ENCODE measurements at places on chromosomes 2 and 18.

- no peaks in the 10 kb centered on the region for H3K4me1 ChIP-seq
- H3K36me3 ChIP-seq = no peaks in the 10 kb centered on the region
- DNase-seq = no peak
Measured at GRCh38 chr18:75531851-75532459, 104.5 kb upstream of the SMIM21 start.

GRCh38 chr2:44579115-44579836 is 217.5 kb downstream of the CAMKMT start:
- no peak overlapping the region for H3K27ac ChIP-seq
- no peak overlapping the region for H3K4me3 ChIP-seq
- DNase-seq = no peak
- no peaks in the 10 kb centered on the region for H3K4me1 ChIP-seq
- no peaks in the 10 kb centered on the region for H3K36me3 ChIP-seq

DNA sequence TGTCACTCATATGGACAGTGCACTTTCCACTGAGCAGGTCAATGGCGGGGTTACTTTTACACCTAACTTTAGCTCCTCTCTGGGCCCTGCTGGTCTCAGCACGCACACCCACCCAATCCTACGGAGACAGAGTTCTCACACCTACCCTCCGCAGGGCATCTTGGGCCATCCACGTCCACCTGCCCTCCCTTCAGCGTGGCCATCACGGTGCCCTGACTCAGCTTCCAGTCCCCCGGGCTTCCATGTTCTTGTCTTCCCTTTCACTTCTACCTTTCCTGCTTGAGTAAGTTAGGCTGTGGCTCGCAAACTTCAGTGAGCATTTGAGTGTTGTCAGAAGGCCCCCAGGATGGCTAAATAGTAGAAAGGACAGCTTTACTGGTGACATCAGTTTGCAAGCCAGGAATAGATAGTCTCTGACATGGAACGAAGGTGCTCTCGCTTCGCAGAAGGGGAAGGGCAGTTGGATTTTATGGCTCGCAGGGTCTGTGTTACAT is 232.4 kb downstream of the SEPTIN10 start:
- no peak for DNase-seq
- H3K36me3 ChIP-seq = no peaks in the 10 kb centered on the region
- no peak overlapping the region for H3K4me3 ChIP-seq
- H3K27ac ChIP-seq = no peak overlapping the region

- H3K4me3 ChIP-seq = no peak overlapping the region
- no peaks in the 10 kb centered on the region for H3K4me1 ChIP-seq
- no peaks in the 10 kb centered on the region for H3K27me3 ChIP-seq
- no peaks in the 10 kb centered on the region for H3K36me3 ChIP-seq
Measured at GRCh38 chr2:150832686-150833085, 345.2 kb upstream of the RND3 start.

DNA sequence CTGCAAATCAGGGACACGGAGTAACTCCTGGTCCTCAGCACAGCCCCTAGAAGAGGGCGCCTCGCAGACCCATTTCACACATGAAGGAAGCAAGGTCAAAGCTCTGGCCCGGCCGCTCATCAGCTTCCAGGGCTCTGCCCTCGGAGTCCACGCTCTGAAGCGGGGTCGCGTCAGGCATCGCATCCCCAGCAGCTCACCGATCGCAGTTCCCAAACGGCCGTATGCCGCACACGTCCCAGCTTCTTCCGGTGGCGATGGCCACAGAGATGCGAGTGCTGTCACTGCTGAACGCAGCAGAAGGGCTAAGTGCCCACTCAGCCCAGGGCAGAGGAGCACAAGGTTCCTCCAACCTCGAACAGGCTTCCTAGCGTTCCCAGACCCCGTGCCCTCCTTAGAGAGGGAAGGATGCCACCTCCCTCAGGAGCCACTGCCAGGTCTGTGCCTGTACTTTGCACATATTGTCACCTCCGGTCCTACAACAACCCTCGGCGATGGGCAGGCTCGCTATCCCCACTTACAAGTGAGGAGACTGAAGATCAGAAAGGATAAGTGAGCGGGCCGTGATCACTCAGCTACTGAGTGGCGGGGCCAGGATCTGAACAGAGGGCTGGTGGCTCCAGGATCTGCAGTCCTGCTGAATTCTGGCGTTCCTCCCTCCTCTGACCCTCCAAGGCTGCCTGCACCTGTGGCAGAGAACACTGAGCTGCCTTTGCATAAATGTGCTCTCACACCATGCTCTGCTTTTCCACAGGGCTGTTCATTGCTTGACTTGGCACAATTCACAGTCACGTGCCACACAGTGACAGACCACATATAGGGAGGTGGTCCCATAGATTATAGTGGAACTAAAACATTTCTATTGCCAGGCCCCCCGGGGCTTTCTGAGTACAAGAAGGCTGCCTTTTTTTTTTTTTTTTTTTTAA is 71.4 kb downstream of the COPS8 start:
- no peaks in the 10 kb centered on the region for H3K36me3 ChIP-seq
- peaks cover 26% of the 10 kb centered on the region for H3K4me1 ChIP-seq
- no peak overlapping the region for H3K4me3 ChIP-seq
- no peaks in the 10 kb centered on the region for H3K27me3 ChIP-seq
- no peak for DNase-seq

DNA sequence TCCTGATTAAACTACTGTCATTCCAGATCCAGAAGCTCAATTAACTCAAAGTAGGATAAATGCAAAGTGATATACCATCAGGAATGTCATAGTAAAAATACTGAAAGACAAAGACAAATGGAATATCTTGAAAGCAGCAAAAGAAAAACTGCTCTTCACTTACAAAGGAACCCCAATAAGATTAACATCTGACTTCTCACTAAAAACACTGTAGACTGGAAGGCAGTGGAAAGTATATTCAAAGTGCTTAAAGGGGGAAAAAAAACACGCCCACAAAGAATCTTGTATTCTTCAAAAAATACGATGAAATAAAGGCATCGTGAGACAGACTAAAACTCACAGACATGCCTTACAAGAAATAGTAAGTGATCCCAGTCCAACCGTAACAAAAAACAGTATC is 195.7 kb downstream of the DOK6 start:
- no peak for DNase-seq
- H3K36me3 ChIP-seq = no peaks in the 10 kb centered on the region
- H3K27ac ChIP-seq = no peak overlapping the region
- H3K4me1 ChIP-seq = no peaks in the 10 kb centered on the region
- no peak overlapping the region for H3K4me3 ChIP-seq

GRCh38 chr2:177254433-177255226 is 9.9 kb downstream of the NFE2L2 start:
- peak overlapping the region; percentile 43 for H3K27ac ChIP-seq
- no peaks in the 10 kb centered on the region for H3K36me3 ChIP-seq

DNA sequence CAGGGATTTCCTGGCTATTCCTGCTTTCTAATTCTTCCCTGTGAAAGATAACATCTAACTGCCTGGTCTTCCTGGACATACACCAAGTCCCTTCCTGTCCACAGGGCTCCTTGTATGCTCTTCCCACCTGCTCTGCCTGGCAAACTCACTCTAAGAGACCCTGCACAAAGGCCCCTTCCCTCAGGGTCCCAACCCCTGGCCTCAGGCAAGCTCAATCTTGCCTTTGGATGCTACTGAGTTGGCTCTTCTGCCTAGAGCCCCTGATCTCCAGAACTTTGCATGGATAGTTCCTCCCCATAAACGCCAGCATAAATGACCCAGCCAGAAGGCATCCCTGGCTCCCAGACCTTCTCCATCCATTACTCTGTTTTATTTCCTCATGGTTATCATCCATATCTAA is 98.3 kb upstream of the OTOS start:
- no peak overlapping the region for H3K4me3 ChIP-seq
- no peak overlapping the region for H3K27ac ChIP-seq
- H3K36me3 ChIP-seq = no peaks in the 10 kb centered on the region
- DNase-seq = no peak
- peaks cover 19% of the 10 kb centered on the region for H3K4me1 ChIP-seq

GRCh38 chr2:155662224-155662623 is 670.3 kb downstream of the NR4A2 start:
- no peak overlapping the region for H3K27ac ChIP-seq
- H3K27me3 ChIP-seq = no peaks in the 10 kb centered on the region
- no peak overlapping the region for H3K4me3 ChIP-seq
- H3K4me1 ChIP-seq = no peaks in the 10 kb centered on the region

DNA sequence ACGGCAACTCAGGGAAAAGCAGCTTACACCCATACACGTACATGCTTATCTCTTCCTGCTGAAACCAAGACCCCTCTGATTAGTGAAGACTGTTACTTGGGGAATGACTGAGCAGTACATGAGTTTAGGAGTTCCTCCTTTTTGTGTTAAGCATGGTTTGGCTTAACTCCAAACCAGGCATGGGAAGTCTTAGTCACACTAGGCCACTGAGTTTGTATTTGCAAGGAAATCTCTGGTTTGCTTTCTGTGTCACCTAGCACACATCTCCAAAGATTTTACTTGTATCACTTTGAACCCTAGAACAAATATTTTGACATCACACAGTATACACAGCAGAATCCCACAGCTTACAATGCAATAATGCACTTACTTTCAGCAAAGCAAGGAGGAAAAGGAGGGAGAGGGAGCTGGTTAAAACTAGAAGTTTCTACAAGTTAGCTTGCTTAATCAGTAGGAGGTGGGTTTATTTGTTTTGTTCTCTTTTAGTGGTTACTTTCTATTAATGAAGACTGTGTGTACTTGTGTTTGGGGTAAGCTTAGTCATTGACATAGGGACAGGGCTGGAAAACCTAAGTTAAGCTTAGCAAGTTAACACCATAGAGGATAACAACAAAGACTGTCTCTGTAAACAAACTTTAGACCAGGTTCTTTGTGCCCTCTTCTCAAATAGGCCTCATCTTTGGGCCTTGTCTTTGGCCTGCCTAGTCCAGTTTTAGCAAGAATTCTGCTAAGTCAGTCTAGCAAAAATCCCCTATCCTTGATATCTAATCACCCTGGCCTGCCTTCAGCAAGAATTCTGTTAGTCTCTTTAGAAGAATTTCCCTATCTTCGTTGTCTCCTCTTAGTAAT is 219.4 kb downstream of the MREG start:
- peaks cover 36% of the 10 kb centered on the region for H3K4me1 ChIP-seq
- H3K27me3 ChIP-seq = no peaks in the 10 kb centered on the region
- DNase-seq = peak; percentile 64
- no peak overlapping the region for H3K27ac ChIP-seq
- no peak overlapping the region for H3K4me3 ChIP-seq

DNA sequence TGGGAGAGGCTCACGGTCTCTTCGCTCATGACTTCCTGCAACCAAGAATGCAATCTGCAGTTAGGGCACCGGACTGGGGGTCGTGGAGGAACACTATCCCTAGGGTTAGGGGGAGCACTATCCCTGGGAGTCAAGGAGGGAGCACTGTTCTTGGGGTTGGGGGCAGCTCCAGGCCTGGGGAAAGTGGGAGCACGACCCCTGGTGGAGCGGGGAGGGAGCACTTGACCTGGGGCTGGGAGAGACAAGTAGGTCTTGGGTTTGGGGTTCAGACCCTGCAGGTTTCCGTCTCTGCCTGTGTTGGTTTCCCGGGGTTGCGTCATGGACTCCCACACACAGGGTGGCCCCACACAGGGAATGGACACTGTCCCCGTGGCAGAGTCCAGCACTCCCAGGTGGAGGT is 133.6 kb downstream of the TPO start:
- H3K4me1 ChIP-seq = peaks cover 19% of the 10 kb centered on the region
- H3K36me3 ChIP-seq = no peaks in the 10 kb centered on the region
- no peaks in the 10 kb centered on the region for H3K27me3 ChIP-seq
- no peak for DNase-seq

All from tibial nerve (tissue), 4 donors.